Caco-2 (cell line): ENCODE measurements at places on chromosomes 7 and 10. TPM values are rescaled to one million over a fixed set of nuclear protein-coding genes. Genes with fewer than 3 reads are reported as not detected.

ITIH2 gene
- total RNA-seq: 13.3 and 20.3 TPM in 2 replicates

GRCh38 chr7:134371536-134371935 lies 54.8 kb upstream of the SLC35B4 start:
- no peak overlapping the region for H3K27ac ChIP-seq
- no peak overlapping the region for H3K4me3 ChIP-seq
- DNase-seq: no peak
- H3K4me1 ChIP-seq: peaks cover 4% of the 10 kb centered on the region; the same call in 1 of the 2 replicates
- no peaks in the 10 kb centered on the region for H3K36me3 ChIP-seq

DNA sequence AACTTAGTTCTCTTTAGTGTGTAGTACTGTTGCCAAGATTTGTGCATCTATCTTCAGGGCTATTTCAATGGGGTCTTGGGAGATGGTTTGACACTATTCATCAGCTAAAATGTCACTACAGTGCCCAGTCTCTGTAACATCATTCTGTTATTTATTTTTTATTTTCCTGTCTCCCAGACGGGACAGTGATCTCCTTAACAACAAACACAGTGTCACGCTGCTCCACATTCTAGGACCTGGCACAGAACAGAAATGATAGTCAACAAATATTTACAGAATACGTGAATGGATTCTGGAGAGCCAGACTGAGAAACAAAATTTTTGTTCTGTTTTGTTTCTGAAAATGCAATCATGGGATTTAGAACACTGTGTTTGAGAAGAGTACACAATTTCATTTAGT lies 937.7 kb upstream of the LRRN3 start:
- H3K4me1 ChIP-seq: no peaks in the 10 kb centered on the region
- H3K4me3 ChIP-seq: no peak overlapping the region
- DNase-seq: no peak

DNA sequence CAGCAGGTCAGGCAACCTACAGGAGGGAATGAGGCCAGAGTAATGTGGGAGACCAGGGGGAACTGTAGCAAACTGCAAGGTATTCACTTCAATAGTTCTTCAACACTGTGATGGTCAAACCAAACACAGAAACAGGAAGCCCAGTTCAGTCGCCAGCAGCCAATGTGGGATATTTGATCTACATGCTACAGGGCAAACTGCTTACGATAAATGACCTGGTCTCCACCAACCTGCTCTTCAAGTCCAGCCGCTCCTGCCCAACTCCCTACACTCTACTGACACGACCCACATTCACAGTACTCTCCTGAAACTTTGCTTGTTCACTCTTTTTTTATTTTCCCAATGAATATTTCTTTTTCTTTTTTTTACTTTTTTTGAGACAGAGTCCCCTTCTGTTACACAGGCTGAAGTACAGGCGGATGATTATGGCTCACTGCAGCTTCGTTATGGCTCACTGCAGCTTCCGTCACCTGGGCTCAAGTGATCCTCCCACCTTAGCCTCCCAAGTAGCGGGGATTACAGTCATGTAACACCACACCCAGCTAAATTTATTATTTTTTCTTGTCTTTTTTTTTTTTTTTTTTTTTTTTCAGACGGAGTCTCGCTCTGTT lies 42.1 kb downstream of the MDH2 start:
- no peak overlapping the region for H3K4me3 ChIP-seq
- H3K27ac ChIP-seq: no peak overlapping the region
- no peaks in the 10 kb centered on the region for H3K36me3 ChIP-seq
- DNase-seq: no peak
- no peaks in the 10 kb centered on the region for H3K27me3 ChIP-seq

GRCh38 chr10:120641695-120642094 lies 184.7 kb downstream of the PLPP4 start:
- H3K27ac ChIP-seq: no peak overlapping the region
- H3K27me3 ChIP-seq: no peaks in the 10 kb centered on the region
- H3K36me3 ChIP-seq: no peaks in the 10 kb centered on the region
- H3K4me3 ChIP-seq: no peak overlapping the region
